Left cardiac atrium (tissue), 4 donors: ENCODE measurements at places on chromosomes 6 and 20. TPM values are rescaled to one million over a fixed set of nuclear protein-coding genes. Genes with fewer than 3 reads are reported as not detected.

DNA sequence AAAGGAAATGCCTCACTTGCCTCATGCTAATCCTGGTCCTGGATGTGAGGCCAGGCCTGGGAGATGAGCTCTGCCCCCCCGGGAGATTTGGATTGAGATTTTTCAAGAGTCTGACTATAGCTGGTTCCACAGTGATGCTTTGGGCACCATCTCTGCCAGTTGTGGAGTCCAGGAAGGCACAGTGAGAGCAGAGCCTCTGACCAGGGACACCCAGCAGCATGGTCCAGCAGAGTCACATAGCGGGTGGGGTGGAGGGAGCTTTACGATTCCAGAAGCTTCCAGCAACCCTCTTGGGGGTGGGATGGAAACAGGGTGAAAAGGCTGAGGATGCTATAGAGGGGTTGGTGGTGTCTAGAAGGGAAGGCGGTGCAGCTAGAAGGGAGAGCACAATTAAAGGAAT lies 8.7 kb downstream of the SLC32A1 start:
- DNase-seq: no peak

GRCh38 chr20:49608752-49609670 lies 41.1 kb upstream of the PTGIS start:
- DNase-seq: peak; percentile 67

DNA sequence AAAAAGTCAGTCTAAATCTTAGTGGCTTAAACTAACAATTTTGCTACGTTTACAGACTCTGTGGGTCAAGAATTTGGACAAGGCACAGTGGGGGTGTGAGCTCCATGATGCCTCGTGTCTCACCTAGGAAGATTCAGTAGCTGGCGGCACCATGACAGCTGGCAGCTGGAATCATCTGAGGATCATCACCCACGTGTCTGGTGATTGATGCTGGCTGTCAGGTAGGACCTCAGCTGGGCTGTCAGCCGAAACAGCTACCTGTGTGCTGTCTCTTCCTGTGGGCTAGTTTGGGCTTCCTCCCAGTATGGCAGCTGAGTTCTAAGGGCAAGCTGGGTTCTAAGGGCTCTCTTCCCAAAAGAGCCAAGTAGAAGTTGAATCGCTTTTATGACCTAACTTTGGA lies 26.4 kb upstream of the DLGAP4 start:
- DNase-seq: no peak

- DNase-seq: no peak
Measured at GRCh38 chr6:69089539-69089938, 454.5 kb downstream of the ADGRB3 start.

DNA sequence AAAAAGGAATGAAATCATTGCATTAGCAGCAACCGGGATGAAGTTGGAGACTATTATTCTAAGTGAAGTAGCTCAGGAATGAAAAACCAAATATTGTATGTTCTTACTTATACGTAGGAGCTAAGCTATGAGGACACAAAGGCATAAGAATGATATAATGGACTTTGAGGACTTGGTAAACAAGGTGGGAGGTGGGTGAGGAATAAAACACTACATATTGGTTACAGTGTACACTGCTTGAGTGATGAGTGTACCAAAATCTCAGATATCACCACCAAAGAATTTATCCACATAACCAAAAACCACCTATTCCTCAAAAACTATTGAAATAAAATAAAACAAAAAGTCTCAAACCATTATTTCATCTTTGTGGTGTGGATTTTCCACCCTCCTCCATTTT lies 593.5 kb downstream of the TENT5A start:
- no peak for DNase-seq

The FAM162B gene
- 5.2 TPM for total RNA-seq

- DNase-seq: no peak
Measured at GRCh38 chr6:134293659-134294161, 24.2 kb downstream of the SGK1 start.

DNA sequence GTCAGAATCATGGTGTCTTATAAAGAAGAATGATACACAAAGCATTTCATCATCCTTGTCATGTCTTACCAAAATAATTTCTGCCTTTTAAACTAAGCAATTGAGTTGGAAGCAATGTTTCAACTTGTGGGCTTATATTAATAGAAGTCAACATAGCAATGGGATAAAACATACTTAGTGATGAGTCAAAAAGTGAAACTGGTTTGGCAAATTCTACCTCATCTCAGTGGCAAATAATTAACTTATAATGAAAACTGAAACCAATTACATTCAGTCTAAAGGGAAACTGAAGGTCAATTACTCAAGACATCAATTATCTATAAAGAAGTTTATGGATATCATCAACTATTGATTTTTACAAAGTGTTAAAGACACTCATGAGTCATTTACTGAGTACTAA lies 463.8 kb downstream of the BMP2 start:
- no peak for DNase-seq

The SIRPG gene
- total RNA-seq: 0.44 TPM

GRCh38 chr6:12420626-12421025 lies 130.5 kb downstream of the EDN1 start:
- DNase-seq: no peak

- no peak for DNase-seq
Measured at GRCh38 chr6:52942221-52942620, 32.7 kb upstream of the GSTA3 start.

The SNAP91 gene
- total RNA-seq: 0.52 TPM

The HLA-DOA gene
- 1.8 TPM for total RNA-seq

DNA sequence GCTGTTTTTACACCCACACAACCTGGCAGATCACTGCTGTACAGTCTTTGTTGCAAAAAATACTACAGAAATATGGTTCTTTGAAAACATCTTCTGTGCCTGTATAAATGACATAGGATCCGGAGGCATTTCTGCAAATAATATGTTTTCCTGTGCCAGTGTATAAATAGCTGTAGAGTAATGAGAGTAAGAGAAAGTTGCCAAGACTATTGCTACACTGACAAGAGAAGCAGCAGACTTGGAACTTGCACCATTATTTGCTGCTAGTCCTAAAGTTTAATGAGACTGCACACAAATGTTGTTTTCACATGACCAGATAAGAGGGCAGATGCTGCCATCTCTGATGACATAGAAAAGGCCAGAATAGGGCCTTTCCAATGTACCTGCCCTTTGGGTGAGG lies 50.0 kb upstream of the DTNBP1 start:
- DNase-seq: no peak

DNA sequence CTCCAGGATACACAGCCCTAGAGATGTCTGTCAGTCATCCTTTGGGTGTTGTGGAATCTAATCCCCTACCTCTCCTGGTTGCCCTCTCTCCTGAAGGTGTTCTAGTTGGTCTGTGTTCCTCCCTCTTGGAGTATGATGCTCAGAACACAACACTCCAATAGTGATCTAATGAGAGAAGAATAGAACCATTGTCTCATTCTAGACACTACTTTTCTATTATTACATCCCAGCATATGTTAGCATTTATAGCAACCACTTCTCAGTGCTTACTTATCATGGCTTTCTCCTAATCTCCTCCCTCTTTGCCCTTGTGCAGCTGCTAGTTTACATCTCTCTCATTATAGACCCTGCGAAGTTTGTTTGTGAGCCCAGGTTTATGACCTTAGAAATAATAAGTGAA lies 109.0 kb downstream of the UNC5CL start:
- no peak for DNase-seq

The PACSIN1 gene
- 8.4 TPM for total RNA-seq

The C6orf132 gene
- total RNA-seq: 1.5 TPM

DNA sequence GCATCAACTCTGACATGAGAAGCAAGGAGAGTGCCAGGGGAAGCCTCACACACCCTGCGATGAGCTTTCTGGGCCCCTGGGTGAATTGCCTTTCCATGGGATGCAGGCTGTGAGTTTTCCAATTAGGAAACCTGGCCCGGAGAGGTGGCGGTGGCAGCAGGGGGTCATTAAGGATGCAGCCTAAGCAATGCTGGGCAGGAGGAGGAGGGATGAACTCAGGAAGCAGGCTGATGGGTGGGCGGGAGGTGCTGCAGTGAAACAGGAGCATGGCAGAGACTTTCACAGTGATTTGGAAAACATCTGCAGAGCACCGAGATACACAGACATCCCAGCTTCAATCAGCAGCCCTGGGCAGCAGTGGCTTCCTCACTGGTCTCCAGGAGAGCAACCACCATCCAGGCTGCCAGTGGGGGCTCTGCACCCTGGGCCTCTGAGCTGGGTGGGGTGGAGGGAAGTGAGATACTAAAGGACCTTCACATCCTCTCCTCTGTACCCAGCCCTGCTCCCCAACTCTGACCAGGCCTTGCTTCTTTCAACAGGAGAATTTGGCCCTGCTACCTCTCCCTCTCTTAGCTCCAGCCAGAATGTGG lies 44.9 kb downstream of the LRFN2 start:
- no peak for DNase-seq

DNA sequence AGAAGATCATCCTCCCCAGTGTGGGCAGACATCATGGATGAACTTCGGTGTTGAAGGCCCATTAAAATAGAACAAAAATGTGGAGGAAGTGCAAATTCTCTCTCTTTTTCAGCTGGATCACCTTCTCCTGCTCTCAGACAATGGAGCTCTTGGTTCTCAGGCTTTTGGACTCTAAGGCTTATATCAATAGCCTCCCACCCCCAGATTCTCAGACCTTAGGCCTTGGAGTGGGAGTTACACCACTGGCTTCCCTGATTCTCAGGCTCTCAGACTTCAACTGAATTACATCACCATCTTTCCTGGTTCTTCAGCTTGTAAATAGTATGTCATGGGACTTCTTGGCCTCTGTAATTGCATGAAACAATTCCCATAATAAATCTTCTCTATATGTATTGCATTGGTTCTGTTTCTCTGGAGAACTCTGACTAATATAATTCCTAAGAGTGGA lies 36.6 kb downstream of the NSFL1C start:
- DNase-seq: no peak

GRCh38 chr20:41697861-41698559 lies 79.8 kb upstream of the CHD6 start:
- DNase-seq: no peak

- no peak for DNase-seq
Measured at GRCh38 chr6:14841901-14842421, 403.9 kb upstream of the JARID2 start.

DNA sequence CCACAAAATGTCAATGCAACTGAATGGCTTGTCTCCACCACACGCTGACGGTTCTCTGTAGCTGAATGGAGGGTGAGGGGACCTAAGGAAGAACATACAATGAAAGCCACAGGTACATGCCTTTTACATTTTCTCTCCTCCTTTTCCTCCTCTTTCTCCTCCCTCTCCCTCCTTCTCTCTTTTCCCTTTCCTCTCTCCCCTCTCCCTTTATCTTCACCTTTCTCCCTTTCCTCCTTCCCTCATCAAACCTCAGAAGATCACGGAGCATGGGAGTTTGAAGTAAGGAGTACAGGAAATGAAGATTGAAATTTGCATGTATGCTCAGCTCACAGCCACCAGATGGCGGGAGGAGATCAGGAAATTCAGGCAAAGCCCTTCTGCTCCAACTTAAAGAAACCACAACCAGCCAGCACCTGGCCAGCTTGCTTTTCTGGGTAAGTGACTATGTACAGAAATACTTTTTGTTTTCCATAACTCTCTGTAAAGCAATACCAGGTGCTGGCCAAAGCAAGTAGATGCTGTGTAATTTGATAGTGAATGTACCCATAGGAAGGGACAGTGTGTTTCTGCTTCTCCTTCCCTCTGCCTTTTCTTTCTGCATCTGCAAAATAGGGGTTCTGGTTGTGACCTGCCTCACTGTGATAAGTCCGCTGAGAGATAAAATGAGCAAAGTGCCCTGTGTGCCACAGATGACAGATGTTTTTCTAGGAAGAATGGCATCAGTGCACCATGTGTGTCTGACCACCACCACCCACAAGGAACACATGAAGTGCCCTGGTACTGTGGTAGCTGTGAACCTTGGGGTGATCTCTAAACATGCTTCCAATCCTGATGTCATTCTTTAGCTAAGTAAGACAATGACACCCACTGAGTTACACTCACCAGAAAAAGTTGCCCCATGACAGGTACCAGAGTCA lies 18.6 kb upstream of the FOXO3 start:
- peak; percentile 60 for DNase-seq

GRCh38 chr6:170208651-170209353 lies 82.1 kb downstream of the DLL1 start:
- DNase-seq: no peak

DNA sequence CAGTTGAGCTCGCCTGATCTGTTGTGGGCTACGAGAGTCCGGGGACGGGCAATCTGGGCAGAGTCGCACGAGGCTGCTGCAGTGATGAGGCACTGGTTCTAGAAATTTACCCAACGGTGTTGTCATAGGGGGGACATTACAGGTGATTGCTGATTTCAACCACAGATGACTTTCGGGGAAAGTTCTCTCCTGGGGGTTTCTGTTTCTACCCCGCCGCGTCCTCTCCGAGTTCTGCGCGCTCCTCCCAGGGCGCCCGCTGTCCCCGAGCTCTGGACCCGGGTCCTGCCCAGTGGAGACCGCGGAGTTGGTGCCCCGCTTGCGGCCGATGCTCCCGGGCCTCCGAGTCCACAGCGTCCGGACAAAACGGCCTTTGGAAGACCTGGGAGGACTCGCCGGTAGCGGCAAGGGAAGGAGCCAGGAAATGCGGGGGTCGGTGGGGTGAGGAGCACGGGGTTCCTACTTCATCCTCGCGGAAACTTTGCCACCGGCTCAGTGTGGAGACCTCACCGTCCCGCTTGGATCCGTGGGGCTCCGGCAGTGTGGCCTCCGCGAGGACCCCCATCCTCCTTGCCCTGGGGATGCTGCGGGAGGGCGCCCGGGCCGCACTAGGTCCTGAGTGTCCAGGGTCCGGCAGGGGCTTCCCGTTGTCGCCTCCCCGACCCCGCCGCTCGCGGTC lies 12.3 kb upstream of the RAET1L start:
- no peak for DNase-seq

- peak; percentile 32 for DNase-seq
Measured at GRCh38 chr20:35463455-35464300, 8.3 kb downstream of the CEP250 start.

- no peak for DNase-seq
Measured at GRCh38 chr20:37973059-37973910, 60.0 kb downstream of the TTI1 start.

The ANKS1A gene
- total RNA-seq: 20.9 TPM

DNA sequence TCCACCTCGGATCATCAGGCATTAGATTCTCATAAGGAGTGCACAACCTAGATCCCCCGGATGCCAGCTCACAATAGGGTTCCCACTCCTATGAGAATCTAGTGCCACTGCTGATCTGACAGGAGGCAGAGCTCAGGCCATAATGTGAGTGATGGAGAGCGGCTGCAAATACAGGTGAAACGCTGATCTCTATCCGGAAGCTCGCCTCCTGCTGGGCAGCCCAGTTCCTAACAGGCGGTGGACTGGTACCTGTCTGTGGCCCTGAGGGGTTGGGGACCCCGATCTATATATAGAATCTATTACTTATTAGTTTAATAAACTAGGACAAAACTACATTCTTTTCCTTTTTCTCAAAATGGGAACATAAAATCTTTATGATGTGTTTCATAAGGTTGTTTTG lies 741.9 kb downstream of the RFPL4B start:
- no peak for DNase-seq

The MRAP2 gene
- 0.38 TPM for total RNA-seq

GRCh38 chr6:14996892-14997291 lies 249.0 kb upstream of the JARID2 start:
- no peak for DNase-seq
